Muscle of arm (tissue), 14 donors: ENCODE measurements at places on chromosomes 6 and 20.

DNA sequence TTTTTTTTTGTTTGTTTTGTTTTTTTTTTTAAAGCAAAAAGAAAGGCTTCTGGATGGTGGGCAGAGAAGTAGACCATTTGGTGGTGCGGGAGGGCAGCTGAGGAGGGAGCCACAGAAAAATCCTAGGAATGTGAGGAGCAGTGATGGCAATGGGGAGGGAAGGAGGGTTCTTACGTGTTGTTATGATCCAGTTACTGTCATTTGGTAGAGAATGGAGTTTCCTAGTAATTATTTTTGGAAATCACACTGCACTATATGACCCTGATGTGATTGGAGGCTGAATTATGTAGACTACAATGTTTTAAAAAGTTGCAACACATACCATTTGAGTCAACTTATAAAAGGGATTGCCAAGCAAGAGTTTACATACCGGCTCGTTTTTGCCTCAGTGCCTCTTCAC is 22.1 kb downstream of the ADGRF5 start:
- no peak for DNase-seq

DNA sequence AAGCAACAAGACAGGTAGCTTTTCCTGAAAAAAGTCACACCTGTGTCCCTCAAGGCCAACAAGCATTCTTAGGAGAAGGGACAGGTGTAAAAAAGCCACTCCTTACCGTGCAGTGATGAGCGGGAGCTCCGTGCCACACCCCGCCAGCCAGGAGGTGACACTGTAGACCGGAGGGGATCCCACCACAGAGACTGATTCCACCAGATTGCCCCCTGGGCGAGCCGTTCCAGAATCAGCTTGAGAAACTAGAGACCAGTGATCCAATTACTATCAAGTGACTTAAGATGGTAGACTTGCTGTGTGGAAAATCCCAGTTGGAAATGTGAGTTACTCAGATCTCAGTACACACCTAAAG is 37.4 kb downstream of the PKHD1 start:
- no peak for DNase-seq

GRCh38 chr6:42313941-42314570 is 96.4 kb upstream of the MRPS10 start:
- DNase-seq: peak; percentile 25

DNA sequence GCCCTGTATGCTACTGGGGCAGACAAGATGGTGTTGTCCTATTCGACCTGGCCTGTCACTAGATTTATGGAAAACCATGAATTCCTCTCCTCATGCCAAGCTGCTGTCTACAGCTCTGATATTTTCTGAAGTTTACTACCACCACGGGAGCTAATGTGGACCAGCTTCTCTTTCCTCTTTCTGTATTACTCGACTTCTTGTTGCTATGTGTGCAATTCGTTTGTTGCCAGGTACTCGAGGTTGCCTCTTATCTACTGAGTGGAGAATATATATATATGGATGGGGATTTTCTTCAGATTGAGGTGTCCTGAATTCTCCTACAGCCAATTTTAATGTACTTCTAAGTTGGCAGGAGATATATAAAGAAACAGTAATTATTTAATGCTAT is 34.7 kb downstream of the MAN1A1 start:
- no peak for DNase-seq

- DNase-seq: no peak
Measured at GRCh38 chr6:18183766-18184165, 28.5 kb downstream of the KDM1B start.

GRCh38 chr6:38175786-38176185 is 356.3 kb downstream of the ZFAND3 start:
- no peak for DNase-seq

- no peak for DNase-seq
Measured at GRCh38 chr6:111427341-111428116, 55.5 kb downstream of the REV3L start.

DNA sequence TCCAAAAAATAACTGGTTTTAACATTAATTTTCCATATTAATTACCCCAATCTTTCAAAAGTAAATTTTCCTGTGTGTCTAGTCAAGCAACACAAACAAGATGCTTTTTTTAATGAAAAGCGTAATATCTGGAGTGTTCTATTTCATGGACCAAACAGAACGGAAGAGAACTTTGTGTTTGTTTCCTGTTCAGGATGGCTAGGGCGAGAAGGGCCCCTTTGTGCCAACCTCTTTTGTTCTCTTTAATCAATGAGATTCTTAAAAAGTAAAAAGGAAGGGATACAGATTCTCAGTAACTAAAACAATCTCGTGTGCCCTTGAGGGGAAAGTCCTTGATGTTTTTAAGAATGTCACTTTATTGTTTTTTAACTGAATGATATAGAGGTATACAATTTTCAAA is 55.7 kb downstream of the GNAS start:
- DNase-seq: no peak

DNA sequence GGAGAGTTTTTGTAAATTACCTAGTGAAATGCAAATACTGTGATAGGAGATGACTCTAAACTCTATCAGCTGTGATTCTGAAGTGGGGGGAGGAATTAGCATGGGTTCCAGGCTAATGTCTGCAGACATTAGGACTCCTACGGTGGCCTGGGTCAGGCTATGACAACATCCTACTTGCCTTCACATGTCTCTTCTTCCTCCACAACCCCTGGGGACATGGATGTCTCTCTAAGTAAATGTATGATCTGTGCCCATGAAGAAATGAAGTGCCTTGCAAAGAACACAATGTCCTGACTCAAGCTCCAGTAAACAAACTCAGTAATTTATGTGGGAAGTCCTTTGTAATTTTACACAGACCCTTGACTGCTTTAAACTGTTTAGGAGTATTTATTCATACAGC is 165.8 kb upstream of the EEF1E1 start:
- DNase-seq: no peak

DNA sequence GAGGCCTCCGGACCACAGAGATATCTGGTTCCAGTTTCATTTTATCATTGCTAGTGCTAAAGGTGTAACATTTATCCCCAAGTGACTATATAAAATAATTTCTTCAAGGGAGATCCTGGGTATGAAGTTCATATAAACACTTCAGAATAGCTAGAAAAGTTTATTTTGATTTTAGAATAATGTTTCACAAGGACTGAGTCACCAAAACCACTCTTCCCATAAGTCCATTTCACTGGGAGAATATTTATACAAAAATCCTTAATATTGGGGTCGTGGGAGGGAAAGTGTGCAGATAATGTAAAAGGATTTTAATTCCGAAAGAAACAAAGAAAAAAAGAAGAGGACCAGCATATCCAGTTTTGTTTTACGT is 128.1 kb downstream of the ISM1 start:
- DNase-seq: no peak
